ENCODE measurements at places on chromosomes 1 and 21. TPM values are rescaled to one million over a fixed set of nuclear protein-coding genes. Genes with fewer than 3 reads are reported as not detected.

The TMCO1 gene
- total RNA-seq: 34.8 TPM

The SPRR2B gene
- total RNA-seq: not detected

The LYST gene
- 37.3 TPM for total RNA-seq

The C8B gene
- total RNA-seq: not detected

The IGFN1 gene
- under 0.01 TPM for total RNA-seq

The PRAMEF7 gene
- total RNA-seq: not detected

The ARHGEF16 gene
- total RNA-seq: 50.0 TPM

The CACNA1S gene
- not detected for total RNA-seq

The MYOG gene
- not detected for total RNA-seq

The NUDC gene
- total RNA-seq: 20.0 TPM

All from stomach (tissue), 19 donors.